Hematopoietic multipotent progenitor cell (in vitro differentiated cells): ENCODE measurements at places on chromosomes 12 and 14.

GRCh38 chr14:88255798-88256197 lies 67.3 kb downstream of the KCNK10 start:
- no peak for DNase-seq

GRCh38 chr14:98249476-98249875 lies 1022.5 kb downstream of the BCL11B start:
- DNase-seq = no peak

- no peak for DNase-seq
These were observed 5.7 kb upstream of the CHGA start for GRCh38 chr14:92917041-92917940.

DNA sequence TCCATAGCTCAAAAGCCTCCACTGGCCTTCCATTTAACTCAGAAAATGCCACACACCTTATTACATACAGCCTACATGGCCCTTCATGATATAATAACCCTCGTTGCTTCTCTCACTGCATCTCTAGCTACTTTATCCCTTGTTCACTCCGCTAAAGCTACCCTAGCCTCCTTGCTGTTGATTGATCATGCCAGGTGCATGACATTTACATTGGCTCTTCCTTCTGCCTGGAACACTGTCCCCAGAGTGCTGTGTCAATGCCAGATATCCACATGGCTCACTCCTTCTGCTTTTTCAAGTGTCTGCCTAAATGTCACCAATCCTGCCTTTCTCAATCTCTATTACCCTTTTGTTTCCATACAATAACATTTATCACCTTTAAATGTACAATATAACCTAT lies 58.3 kb downstream of the CAND1 start:
- no peak for DNase-seq
